ENCODE measurements at places on chromosomes 16 and 17.

DNA sequence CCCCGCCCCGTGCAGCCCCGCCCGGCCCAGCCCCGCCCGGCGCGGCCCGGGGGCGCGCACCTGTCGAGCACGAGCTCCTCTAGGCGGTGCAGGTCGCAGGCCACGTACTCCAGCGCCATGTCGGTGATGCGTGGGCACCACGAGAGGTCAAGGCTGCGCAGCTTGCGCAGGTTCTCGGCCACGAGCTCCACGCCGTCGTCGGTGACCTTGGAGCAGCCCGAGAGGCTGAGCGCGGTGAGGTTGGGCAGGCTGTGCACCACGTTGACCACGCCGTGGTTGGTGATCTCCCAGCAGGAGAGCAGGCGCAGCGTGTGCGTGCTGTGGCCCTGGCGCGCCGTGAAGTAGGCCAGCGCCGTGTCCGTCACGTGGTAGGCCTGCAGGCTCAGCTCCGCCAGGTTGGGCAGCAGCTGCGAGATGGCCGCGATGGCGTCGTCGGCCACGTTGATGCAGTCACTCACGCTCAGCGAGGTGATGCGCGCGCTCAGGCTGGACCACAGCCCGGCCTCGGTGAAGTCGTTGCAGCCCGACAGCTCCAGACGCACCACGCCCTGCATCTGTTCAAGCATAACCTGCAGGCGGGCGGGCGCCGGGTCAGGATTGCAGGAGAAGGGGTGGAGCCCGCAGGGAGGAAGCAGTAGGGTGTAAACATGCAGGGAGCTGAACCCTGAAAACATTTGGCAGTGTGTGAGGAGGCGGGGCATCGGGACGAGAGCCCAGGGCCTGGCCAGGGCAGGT lies 5.3 kb upstream of the WDR24 start:
- DNase-seq = no peak

- DNase-seq = no peak
Observed at GRCh38 chr17:2690165-2691068, 21.1 kb downstream of the CLUH start.

DNA sequence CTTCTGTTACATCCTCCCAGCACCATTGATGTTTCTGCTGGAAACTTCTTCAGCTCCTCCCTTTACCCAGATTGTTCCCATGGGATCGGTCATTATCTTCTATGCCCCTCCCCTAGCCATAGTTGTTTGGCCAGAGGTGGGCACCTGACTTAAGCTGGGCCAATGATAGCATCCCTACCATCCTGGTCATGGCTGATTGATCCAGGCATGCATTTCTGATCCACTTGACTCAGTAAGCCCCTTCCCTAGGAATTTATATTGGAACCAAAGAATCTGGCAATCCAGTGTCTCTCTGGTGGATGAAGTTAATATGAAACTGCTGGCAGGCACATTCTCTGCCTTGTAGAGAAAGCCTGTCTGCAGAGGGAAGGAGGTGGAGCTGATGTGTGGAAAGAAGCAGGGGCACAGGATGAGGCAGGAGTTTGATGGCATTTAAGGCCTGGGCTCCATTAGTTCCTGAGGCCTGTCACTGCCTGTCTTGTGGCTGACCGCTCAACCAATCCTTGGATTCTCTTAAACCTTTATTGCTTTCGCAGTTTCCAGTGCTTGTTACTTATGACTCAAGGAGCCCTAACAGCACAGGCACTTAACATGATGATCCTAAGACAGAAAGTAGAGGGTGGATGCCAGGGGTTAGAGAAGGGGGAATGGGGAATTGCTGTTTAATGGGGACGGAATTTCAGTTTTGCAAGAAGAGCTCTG lies 152.4 kb downstream of the ABCC12 start:
- DNase-seq = no peak

- no peak for DNase-seq
Observed at GRCh38 chr16:83895243-83895642, 3.7 kb upstream of the MLYCD start.

GRCh38 chr16:85005285-85006069 lies 5.9 kb downstream of the ZDHHC7 start:
- no peak for DNase-seq

GRCh38 chr17:38637951-38638350 lies 32.2 kb upstream of the SRCIN1 start:
- no peak for DNase-seq

DNA sequence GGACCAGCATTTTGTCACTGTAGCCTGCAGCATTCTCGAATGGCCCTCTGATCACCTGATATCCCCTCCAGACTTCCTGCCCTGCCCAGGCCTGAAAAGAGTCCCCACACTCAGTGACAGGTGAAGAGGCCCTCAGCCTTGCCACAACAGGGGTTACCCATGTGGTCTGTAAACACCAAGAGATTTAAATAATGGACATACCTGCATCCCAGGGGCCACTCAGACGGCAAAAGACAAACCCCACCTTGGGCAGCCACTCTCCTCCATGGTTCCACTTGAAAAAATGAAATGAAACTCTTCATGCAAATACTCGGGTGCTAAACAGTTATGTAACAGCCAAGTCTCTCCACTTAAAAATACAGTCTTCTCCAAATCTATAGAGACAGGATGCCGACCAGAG lies 22.9 kb upstream of the PECAM1 start:
- peak; percentile 39 for DNase-seq
